ENCODE measurements at places on chromosomes 1 and 21. TPM values are rescaled to one million over a fixed set of nuclear protein-coding genes. Genes with fewer than 3 reads are reported as not detected.

- H3K27ac ChIP-seq: no peak overlapping the region
- no peak overlapping the region for H3K4me3 ChIP-seq
- DNase-seq: no peak
Observed at GRCh38 chr1:152870831-152871730, 7.0 kb upstream of the SMCP start.

DNA sequence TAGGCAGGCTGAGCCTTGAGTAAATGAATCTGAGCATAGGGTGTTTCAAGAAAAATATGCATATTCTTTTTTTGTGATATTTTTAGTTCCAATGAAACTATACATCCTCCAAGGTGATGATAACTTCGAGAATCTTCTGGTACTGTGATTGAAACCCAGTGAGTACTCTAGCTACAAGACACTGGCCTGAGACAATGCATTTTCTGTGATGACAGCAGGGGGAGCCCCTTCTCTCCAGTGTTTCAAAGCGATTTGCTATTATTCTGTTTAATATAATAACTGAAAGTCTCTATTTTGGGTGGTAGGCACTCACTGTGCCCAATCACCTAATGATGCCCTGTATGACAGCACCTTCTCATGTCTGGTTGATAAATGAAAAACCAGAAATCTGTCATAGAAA lies 12.1 kb downstream of the IRF2BP2 start:
- peak; percentile 52 for DNase-seq
- H3K36me3 ChIP-seq: no peaks in the 10 kb centered on the region
- no peak overlapping the region for H3K27ac ChIP-seq
- H3K27me3 ChIP-seq: no peaks in the 10 kb centered on the region
- peaks cover 39% of the 10 kb centered on the region for H3K4me1 ChIP-seq
- no peak overlapping the region for H3K4me3 ChIP-seq

DNA sequence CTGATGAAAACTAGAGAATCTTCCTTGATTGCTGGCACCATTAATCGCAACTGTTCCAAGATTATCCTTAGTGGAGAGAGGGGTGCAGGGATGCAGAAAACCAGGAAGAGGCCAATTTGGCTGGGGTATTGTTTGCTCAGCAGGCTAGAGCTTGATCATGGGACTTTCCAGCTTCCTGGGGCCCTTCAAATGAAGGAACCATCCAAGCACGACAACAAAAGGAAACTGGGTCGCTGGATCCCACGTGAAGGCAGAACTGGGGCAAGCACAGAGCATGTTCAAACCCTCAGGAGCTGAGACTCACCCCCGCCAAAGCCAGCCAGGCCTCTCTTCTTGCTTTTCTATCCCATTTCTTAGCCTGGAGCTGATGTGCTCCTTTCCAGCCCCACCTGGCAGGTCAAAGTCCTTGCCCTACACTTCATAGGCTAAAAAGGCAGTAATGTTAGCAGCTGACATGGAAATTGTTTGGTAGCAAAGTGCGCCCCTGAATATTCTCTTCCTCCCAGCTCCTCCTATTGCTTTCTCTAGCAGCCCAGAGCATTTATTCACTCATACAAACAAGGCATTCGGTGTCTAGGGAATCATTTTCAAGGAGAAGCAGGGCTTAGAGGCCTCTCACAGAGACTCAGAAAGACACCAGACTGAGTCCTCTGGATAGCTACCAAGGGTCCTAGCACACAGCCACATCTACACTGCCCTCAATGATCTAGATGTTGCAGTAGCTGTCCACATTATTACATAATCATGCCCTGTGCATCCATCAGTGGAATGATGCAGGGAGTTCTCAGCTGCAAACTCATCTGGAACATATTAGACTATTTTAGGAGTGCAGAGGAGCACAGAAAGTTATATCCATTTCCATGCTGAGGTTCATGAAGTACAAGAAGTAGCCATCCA lies 11.5 kb downstream of the KCNA2 start:
- no peak for DNase-seq
- H3K27me3 ChIP-seq: no peaks in the 10 kb centered on the region
- no peak overlapping the region for H3K27ac ChIP-seq
- H3K4me1 ChIP-seq: no peaks in the 10 kb centered on the region
- no peaks in the 10 kb centered on the region for H3K36me3 ChIP-seq
- no peak overlapping the region for H3K4me3 ChIP-seq

GRCh38 chr1:87334351-87335174 lies 5.9 kb downstream of the LMO4 start:
- peak; percentile 51 for DNase-seq
- H3K27me3 ChIP-seq: no peaks in the 10 kb centered on the region
- peak overlapping the region; percentile 53 for H3K27ac ChIP-seq

Gene ZRANB2
- total RNA-seq: 98.6 TPM

DNA sequence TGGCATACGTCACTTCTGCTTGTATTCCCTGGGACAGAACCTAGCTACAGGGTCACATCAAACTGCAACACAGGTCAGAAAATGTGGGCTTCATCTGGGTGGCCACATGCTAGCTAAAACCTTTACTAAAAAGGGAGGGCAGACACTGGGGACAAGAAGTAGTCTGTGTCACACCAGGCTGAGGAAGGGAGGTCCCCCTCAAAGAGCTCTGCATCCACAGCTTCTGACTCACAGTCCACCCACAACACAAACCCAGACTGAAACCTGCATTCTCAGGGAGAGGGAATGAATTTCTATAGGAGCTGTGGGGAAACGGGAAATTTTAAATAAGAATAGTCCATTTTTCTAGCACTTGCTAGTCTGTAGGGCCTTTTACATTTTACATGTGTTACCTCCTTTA lies 16.2 kb downstream of the OLIG2 start:
- H3K4me1 ChIP-seq: no peaks in the 10 kb centered on the region
- no peak overlapping the region for H3K4me3 ChIP-seq
- H3K36me3 ChIP-seq: no peaks in the 10 kb centered on the region
- H3K27ac ChIP-seq: no peak overlapping the region

- H3K4me3 ChIP-seq: no peak overlapping the region
- no peak for DNase-seq
- H3K27ac ChIP-seq: no peak overlapping the region
- H3K4me1 ChIP-seq: no peaks in the 10 kb centered on the region
- no peaks in the 10 kb centered on the region for H3K36me3 ChIP-seq
- no peaks in the 10 kb centered on the region for H3K27me3 ChIP-seq
Observed at GRCh38 chr1:190068304-190068703, 409.4 kb downstream of the BRINP3 start.

GRCh38 chr1:41872074-41872473 lies 46.6 kb downstream of the HIVEP3 start:
- H3K4me3 ChIP-seq: no peak overlapping the region
- no peaks in the 10 kb centered on the region for H3K4me1 ChIP-seq

GRCh38 chr1:247451388-247452010 lies 6.4 kb downstream of the OR2B11 start:
- DNase-seq: no peak
- H3K27me3 ChIP-seq: no peaks in the 10 kb centered on the region
- no peaks in the 10 kb centered on the region for H3K36me3 ChIP-seq

Gene MTF1
- total RNA-seq: 39.1 TPM

DNA sequence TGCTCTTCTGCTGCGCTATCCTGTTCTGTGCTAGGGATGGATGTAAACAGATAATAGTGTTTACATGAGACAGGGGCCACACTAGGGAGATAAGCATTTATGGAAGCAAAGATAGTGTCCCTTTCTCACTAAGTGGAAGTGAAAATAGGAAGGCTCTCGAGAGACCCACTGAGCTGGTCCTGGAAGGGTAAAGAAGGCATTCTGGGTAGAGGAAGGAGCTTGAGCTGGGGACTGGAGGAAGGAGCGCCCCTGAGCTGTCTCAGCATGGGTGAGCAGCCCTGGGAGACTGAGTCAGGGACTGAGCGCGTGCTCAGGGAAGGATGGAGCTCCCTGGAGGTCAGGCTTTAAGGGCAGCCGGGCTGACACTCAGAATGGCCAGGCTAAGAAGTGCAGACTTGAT lies 93.3 kb downstream of the IGSF21 start:
- H3K4me1 ChIP-seq: no peaks in the 10 kb centered on the region
- DNase-seq: no peak
- H3K27me3 ChIP-seq: no peaks in the 10 kb centered on the region
- no peaks in the 10 kb centered on the region for H3K36me3 ChIP-seq
- no peak overlapping the region for H3K4me3 ChIP-seq
- H3K27ac ChIP-seq: no peak overlapping the region

Gene CNR2
- 0.20 TPM for total RNA-seq

Gene TMPRSS3
- total RNA-seq: 19.6 TPM

Gene KCNK1
- 1.1 TPM for total RNA-seq

DNA sequence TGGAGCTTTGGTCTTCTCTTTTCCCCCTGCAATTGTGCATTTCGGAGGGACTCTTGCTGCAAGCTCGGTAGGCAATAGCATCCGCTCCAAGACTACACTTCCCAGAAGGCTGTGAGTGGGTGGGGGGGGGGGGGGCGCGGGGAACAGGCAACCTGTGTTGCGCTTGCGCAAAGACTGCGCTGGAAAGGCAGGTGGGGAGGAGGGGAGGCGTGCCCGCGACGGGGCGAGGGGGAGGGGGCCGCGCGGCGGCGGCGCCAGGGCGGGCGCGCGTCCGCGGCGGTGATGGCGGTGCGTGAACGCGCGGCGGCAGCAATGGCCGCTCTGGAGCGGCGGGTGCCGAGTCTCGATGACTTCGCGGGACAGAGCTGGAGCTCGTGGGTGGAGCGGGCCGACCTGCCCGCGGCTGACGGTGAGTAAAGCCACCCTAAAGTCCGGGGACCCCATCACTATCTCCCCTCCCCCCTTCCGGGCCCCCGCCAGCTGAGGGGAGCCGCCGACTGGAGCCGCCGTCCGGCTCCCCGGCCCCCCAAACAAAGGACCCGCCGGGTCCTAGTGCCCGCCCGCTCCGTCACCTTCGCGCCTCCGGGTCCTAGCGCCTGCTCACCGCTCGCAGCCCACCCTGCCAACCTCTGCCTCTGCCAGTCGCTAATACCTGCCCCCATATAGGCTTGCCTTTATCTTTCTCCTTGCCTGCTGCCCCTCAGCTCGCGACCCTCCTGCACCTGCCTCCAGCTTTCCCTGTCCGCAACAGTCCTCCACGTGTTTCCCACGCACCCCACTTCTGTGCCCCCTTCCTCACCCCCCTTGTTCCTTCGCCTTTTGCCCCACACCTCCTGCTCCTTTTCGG lies at the start of gene ATXN7L2:
Gene ATXN7L2 (plus strand): TSS at position 234 of the 847 bp plus-strand sequence. CDS start 49 bp downstream, at position 283.
- H3K27me3 ChIP-seq: no peaks in the 10 kb centered on the region
- peak; percentile 88 for DNase-seq
- peaks cover 23% of the 10 kb centered on the region for H3K4me1 ChIP-seq
- H3K36me3 ChIP-seq: peaks cover 2% of the 10 kb centered on the region

Gene S100A1
- total RNA-seq: not detected

- DNase-seq: no peak
- H3K4me3 ChIP-seq: no peak overlapping the region
- no peaks in the 10 kb centered on the region for H3K4me1 ChIP-seq
- no peak overlapping the region for H3K27ac ChIP-seq
- H3K27me3 ChIP-seq: no peaks in the 10 kb centered on the region
- no peaks in the 10 kb centered on the region for H3K36me3 ChIP-seq
Observed at GRCh38 chr1:96997717-96998116, 276.1 kb downstream of the PTBP2 start.

GRCh38 chr1:37705399-37705798 lies 13.1 kb downstream of the CDCA8 start:
- no peak overlapping the region for H3K4me3 ChIP-seq
- H3K27me3 ChIP-seq: no peaks in the 10 kb centered on the region
- no peaks in the 10 kb centered on the region for H3K4me1 ChIP-seq

All from CD8-positive, alpha-beta memory T cell (primary cell).